CMK (cell line): ENCODE measurements at places on chromosomes 3 and 15.

DNA sequence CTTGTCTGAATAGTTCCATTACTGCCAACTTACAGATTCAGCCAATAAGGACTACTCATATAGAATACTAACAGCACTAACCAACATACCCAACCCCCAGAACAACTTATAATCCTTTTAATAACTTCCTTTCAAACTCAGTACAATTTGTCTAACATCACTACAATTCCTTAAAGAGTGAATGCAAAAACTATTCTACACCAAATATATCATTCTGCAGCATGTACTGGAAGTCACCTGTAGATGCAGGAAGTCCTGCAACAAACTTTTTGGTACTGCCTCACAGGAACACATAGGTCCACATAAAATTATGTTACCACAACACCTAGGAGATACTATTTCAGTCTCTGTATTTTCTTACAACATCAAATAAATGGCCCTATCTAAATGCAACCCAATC is 2.1 kb downstream of the CCNL1 start:
- DNase-seq: no peak

GRCh38 chr15:27648359-27648758 is 450.8 kb downstream of the OCA2 start:
- no peak for DNase-seq

GRCh38 chr3:152706991-152707713 is 127.8 kb upstream of the P2RY1 start:
- DNase-seq: no peak

- no peak for DNase-seq
These were observed 89.0 kb downstream of the MRPL46 start for GRCh38 chr15:88378188-88378637.

DNA sequence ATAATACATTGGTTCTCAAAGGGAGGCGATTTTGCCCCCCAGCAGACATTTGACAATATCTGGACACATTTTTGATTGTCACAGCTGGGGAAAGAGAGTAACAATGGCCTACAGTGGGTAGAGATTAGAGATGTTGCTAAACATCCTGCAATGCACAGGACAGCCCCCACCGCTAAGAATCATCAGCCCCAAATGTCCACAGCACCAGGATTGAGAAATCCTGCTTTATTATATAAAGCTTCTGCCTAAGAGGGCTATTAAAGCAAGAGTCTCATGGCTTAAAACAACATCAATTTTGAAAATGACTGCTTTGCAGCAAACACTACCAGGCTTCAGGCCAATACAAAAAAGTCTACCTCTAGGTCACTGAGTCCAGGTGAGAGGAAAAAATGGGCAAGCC is 68.2 kb downstream of the NTRK3 start:
- no peak for DNase-seq

DNA sequence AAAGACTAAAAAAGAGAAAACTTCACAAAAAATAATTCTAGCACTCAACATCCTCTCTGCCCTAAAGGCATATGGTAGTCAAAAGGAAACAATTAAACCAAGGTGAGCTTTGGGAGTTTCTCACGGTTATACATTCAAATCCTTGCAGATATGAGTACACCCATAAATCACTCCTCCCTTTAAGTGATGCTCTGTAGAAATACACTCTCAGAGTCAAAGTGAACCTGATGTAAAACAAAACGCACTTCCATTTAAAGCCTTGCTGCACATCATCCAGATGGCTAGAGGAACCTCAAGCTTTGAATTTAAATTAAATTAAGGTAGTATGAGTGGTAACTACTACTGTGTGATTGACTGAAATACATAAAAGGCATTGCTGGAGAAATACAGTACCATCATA is 36.0 kb upstream of the AADAC start:
- no peak for DNase-seq

DNA sequence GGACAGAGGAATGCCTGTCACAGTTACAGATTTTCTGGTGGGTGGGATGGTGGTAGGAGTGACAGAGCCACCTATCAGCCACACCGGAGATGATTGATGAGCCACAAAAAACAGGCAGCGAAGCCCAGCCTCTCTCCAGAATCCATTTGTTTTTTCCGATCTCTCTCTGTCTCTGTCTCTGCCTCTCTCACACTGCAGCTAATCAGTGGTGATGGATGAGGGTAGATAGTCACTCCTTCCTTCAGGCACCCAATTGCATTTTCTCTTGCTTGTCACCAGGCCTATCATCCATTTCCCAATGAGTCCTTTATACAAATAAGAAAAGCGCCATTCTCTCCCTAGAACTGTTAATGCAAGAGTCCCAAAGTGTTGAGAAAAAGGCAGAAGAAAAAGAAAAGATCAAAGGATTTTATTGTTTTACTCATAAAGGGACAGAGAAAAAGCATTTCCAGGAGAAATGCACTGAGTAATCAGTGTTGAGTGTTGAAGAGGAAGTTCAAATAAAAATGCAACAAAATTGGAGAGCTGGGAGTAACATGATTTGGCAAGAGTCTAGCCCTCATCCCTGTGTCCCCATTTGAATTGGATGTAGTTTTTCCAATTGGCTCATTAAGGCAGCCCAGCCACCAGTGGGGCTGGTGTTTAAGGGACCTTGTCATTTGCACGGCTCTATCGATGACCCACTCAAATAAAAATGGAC is 1089.3 kb downstream of the TUSC7 start:
- no peak for DNase-seq

DNA sequence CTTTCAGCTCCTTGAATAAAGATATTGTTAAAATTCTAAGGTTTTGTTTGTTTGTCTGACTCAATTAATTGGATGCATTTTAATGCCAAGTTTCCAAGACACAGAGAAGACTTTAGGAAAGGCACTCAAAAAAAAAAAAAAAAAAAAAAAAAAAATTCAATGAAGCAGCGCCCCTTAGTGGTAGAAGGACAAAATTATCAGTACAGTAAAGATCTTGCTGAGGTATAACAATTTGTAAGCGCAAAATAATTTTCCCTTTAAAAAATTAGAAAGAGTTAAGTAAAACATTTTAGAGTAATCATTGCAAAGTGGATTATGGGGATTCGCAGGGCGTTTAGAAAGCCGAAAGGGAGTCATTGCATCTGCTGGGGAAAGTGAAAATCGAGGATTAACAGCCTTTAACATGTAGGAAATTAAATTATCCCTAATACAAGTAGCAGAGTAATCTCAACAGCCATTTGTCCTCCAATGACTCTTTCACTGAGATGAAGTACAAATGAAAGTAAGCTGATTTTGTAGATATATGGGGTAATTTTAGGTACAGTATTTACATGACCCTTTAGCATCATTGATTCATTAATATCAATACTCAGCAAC is 5.8 kb upstream of the DIS3L start:
- no peak for DNase-seq

DNA sequence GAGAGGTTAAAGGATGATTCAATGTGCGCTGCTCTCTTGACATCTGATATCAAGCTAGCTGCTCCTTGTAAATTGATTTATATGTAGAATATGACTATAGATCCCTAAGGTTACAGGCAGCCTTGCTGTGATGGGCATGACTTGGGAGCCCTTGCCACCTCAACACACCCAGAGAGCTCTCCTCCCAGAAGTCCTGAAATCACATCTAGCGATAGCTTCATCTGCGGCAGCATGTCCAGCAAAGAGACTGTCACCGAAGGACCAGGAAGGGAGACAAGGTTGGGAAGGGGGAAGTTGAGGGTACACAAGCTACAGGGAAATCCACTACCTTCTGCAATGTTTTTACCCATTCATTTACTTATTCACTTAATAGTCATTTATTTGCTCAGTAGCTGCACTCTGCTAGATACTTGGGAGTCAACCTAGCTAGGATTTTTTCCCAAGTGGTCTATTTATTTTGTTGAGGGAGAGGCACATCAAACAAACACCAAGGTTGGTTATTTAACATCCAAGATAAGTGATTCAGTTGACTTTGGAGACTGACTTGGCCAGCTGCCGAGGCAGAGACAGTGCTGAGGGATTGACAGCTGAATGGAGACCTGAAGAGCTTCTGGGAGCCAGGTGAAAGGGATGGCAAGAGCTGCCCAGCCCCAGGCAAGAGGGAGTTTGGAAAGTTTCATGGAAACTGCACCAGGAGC is 205.8 kb upstream of the IL12A start:
- no peak for DNase-seq

DNA sequence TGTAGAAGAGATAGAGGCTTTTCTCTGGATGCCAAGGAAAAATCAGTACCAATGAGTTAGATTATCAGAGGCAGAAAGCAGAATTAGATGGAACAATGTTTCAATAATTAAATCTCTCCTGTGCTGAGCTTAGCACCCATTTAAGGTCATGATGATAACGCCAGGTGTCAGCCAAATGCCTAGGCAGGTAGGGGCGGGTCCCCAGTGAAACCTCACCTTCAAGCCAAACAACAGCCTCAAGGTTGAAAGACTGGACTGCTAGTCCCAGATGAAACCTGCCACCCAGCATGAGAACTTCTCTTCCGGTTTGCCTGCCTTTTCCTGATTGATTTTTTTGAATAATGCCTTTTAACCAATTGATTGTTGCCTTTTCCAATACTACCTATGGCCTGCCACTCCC is 363.0 kb downstream of the PLOD2 start:
- DNase-seq: no peak

DNA sequence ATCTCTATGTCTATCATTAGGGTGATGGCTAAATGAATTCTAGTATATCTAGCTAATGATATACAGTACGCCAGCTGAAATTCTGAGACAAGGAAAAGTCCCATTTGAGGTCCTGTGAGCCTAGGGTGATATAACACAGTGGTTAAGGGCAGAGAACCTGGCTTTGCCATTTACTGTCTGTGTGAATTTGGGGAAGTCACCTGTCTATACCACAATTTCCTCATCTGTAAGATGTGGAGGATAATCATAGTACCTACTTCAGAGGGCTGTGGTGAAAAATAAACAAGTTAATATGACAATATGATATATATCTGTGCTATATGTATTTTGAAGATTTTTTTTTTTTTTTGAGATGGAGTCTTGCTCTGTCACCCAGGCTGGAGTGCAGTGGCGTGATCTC is 9.8 kb upstream of the ANKDD1A start:
- DNase-seq: no peak

- DNase-seq: no peak
These were observed 54.5 kb upstream of the ACKR4 start for GRCh38 chr3:132542577-132542976.

DNA sequence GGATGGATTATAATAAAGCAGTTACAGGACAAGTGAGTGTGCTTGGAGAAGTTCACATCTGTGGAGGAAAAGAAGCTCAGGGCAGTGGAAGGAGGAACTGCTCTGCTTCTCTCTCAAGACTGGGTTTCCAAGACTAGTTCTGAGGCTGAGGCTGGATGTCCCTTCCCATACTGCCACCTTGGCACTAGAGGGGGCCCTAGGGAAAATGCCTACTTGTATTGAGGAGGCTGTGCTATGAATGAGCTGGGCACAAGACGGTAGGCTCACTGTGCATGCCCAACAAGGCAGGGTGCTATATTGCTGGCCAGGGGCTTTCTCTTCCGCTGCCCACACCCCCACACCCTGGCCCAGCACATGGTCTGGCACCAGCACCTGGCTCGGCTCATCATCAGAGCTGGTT is 65.2 kb downstream of the SLCO2A1 start:
- no peak for DNase-seq

DNA sequence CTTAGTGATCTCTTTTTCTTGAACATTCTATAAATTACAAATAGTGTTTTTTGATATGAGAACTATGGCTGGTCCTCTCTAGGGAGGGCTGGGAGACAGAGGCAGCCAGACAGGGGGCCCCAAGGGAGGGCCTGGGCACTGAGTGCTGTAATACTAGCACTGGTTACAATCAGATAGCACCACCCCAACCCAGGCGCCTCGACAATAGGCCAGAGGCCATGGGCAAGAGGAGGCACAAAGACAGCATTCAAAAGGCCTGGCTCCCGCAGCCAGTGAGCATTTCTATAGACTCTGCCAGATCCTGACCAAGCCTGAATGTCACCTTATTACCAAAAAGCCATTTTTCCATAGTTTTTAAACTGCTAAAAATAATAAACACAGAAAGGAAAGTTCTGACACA is 158.5 kb downstream of the THRB start:
- no peak for DNase-seq

- DNase-seq: no peak
These were observed 4.0 kb downstream of the DIPK2A start for GRCh38 chr3:143975554-143976152.

- DNase-seq: no peak
These were observed 6.5 kb upstream of the PLSCR1 start for GRCh38 chr3:146550743-146551510.

GRCh38 chr3:175384569-175384968 is 525.4 kb downstream of the NAALADL2 start:
- no peak for DNase-seq

GRCh38 chr3:171829841-171830517 is 13.2 kb upstream of the TMEM212 start:
- no peak for DNase-seq

- no peak for DNase-seq
These were observed 111.9 kb downstream of the SLC9A9 start for GRCh38 chr3:143736205-143736997.

GRCh38 chr3:28840976-28841376 is 439.9 kb upstream of the RBMS3 start:
- no peak for DNase-seq

GRCh38 chr3:168066882-168067281 is 28.8 kb downstream of the GOLIM4 start:
- no peak for DNase-seq

GRCh38 chr3:43010638-43011037 is 31.5 kb downstream of the GASK1A start:
- no peak for DNase-seq

DNA sequence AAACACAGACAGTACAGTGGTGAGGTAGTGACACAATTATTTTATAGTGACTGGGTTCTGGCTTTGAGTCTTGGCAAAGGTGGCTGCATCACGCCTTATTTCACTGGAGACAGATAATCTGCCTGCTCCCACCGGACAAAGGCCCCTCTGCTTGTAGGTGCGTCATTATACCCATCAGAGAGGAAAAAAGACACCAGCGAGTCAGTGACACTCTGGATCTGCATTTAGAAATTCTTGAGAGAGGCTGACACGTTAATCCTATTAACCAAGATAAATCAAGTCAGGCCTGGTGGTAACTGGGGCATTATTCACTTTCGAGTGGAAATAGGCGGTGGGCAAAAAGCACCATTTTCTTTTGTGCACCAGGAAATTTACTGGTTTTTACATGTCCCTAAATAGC is 76.2 kb downstream of the NR2F2 start:
- DNase-seq: no peak

GRCh38 chr15:70152070-70152480 is 54.4 kb upstream of the TLE3 start:
- DNase-seq: peak; percentile 91

GRCh38 chr3:101340591-101340990 is 20.2 kb upstream of the IMPG2 start:
- no peak for DNase-seq
